SHP77 (cell line): ENCODE measurements at places on chromosomes 16 and 17.
A peak's percentile ranks its signal among the peaks of the same experiment; 100 is the strongest.

DNA sequence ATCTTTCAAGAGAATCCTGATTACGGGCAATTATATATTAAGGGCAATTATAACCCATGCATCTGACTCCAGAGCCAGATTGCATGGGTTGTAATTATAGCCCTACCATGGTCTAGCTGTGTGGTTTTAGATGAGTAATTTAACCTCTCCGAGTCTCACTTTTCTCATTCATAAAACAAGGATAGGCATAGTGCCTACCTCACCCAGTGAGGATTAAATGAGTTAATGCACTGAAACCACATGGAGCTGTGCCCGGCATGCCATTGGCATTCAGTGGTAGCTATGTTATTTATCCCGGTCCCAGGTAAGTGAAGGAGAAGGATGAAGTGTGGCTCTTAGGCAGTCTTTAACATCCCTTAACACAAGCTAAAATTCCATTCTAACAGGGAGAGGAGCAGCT lies 6.3 kb downstream of the SNX20 start:
- no peak for DNase-seq

DNA sequence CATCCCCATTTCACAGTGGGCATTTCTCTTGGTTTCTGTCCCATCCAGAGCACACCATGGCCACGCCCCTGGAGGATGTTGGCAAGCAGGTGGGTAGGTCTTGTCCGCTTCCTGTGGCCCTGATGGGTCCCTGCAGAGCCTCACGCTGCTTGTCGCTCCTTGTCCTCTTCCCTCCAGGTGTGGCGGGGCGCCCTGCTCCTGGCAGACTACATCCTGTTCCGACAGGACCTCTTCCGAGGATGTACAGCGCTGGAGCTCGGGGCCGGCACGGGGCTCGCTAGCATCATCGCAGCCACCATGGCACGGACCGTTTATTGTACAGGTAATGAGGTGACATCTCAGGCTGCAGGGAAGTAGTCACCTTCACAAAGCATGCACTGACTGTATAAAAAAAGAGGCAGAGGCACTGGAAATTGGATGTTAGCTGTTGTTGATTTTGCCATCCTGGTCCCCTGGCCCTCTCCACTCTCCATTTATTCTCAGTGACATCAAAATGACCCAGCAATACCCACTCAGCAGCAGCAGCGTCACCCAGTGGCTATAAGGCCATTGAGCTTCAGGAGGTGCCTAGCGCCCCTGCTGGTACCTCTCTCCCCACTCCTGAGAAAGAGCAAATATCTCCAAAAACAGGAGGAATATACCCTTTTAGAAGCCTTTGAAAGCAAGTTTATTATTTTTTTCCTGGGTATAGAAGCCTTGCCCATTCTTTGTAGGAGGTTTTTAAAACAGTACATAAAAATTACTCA lies 13.7 kb downstream of the METTL22 start:
- DNase-seq: peak; percentile 41

GRCh38 chr17:45841186-45841585 lies 3.5 kb upstream of the SPPL2C start:
- DNase-seq: no peak

DNA sequence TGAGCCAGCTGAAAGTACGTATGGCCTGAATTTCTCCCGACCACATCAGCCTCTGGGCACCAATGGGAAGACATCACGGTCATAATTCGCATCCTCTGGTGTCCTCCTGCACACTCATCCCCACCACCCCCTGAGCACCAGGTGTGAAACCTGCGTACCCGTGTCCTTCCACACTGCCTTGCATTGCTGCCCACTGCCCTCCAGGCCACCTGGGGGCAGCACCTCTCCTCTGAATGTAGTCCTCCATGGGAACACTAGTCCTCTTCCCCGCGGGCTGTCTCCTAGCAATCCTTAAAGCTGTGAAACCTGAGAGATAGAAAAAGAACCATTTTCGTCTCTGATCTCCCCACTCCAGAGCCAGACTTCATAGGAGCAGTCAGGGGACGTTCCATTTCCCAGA lies 125.5 kb downstream of the ZNF18 start:
- DNase-seq: no peak

DNA sequence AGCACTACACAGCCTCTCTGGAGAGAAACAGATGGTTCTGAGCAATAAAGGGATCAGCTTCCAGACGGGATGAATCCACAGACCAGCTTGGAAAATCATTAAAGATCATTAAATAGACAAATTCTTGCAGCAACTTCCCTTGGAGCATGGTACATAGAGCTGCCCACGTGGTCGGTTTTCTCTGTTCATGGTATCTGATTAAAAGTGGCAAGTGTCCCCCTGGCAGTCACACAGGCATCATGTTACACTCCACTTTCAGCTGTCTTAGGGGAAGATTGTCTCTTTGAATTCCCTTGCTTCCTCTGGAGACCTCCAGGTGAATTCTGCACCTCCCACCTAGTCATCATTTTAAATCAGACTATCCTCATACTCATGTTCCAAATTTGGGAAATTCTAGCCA lies 92.2 kb upstream of the CACNG3 start:
- no peak for DNase-seq

- DNase-seq: no peak
Observed at GRCh38 chr17:65418622-65419021, 142.8 kb downstream of the AXIN2 start.

DNA sequence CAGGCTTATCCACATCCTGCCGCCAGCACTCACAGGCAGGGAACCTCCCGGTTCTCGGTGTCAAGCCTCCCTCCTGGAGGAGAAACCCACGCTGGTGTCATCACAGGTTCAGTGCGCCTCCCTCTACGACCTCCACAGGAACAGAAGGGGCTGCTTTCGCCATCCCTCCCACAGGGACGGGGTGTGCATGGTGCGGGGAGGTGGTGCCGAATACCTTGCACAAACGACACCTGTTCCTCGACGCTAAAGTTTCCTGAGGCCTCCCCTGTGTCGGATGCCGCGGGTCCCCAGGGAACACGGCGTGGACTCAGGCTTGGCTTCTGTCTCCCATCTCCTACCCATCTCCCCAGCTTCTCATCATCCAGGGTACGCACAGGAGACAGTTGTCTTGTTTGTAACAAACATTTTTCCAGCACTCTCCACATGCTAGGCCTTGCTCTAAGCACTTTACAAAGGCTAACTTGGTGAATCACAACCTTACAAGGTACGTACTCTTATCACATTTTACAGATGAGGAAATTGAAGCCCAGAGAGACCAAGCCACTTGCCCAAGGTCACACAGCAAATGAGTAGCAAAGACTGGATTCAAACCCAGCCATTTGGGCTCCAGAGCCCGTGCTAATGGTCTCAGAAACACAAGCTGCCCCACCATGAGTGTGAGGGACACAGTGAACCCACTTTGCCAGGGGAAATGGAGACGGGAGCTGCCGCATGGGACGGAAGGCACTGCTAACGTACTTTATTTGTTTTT lies 271.6 kb downstream of the C16orf95 start:
- DNase-seq: no peak

DNA sequence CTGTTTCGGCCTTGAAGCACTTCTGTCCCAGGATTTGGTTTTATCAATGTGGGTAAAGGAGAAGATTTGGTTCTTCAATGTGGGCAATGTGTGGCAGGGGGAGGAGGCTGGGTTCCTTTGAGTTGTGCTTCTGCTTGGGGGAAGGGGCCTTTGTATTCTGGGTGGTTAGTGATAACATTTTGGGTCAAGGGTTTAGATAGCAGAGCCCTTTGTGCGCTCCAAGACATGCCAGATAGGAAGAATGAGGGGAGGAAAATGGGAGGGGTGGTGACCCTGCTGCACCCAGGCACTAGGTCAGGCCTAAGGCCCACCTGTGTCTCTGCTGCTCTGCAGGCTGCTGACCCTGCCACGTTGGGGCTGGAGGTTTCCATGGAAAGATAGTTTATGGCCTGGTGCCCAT lies 40.0 kb upstream of the CDC42EP4 start:
- DNase-seq: no peak

DNA sequence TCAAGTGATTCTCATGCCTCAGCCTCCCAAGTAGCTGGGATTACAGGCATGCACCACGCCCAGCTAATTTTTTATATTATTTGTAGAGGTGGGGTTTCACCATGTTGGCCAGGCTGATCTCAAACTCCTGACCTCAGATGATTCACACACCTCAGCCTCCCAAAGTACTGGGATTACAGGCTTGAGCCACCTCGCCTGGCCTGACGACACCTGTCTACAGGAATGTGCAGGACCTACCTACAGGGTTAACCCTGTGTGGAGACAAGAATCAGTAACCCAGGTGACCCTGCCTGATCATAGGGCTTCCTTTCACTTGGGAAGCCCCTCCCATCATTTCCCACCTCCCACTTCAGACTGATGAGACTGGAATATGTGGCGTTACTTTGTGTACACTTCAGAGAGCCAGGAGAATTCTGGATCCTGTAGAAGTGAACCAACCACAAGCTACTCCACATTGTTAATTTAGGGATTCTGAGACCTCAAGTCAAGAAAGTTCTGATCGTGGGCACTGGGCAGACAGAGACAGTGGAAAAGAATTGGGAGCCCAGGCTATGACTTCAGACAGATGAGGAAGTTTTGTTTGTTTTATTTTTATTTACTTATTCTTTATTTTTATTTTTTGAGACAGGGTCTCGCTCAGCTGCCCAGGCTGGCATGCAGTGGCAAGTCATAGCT lies 5.7 kb upstream of the MILR1 start:
- DNase-seq: no peak

DNA sequence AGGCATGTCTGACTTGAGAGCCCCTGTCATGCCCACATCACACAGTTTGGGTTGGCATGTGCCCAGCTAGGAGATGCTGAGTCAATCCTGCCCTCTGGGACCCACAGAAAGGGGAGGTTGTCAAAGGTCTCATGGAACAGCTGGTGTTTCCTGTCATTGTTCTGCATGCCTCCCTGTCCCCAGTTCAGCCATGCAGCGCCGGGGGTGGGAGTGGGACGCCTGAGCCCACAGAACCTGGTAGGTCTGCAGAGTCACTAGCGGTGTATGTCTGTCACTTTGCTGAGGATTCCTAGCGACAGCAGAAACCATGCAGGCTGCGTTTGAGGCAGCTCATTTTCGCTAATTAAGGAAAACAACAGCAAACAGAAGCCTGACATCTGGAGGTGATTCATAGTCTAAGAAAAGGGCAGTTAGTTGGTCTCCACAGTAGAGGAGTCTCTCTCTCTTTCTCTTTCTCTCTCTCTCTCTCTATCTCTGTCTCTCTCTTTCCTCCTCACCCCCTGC lies 19.6 kb upstream of the CCL1 start:
- no peak for DNase-seq

DNA sequence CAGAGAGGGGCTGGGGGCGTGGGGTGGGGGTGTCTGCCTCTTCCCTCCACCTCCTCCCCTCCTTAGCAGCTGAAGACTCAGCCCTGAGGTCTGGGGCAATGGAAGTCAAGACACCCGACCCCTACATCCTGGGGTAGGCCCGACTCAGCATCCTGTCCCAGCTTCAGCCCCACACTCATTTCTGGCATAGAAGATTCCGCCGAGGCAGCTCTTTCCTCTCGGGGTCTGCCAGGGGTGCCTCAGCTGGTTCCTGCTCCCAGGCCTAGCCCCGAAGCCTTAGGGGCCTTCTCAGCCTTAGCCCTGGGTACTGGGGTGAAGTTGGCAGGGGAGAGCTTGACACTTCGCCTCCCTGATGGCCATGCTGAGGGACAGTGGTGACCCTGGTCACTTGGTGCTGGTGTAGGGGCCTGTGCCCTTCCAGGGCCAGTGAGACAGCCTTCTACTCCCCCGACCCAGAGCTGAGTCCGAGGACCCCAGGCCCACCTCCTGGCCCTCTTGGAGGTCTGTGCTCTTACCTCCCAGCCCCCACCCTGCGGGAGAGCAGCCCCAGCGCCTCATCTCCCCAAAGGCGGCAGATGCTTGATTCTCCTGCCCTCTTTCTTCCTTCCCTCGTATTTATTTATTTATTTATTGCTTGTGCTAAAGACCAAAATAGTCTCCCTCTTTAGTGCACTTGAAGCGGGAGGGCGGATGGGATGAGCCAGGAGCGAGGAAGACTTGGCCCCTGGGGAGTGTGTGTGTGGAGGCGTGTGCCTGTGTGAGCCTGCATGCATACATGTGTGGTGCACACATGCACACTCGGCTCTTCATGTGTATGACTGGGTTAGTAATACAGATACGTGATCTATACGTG lies 42.5 kb downstream of the KCNJ12 start:
- DNase-seq: no peak

GRCh38 chr16:79188115-79188738 lies 412.3 kb downstream of the MAF start:
- DNase-seq: no peak

DNA sequence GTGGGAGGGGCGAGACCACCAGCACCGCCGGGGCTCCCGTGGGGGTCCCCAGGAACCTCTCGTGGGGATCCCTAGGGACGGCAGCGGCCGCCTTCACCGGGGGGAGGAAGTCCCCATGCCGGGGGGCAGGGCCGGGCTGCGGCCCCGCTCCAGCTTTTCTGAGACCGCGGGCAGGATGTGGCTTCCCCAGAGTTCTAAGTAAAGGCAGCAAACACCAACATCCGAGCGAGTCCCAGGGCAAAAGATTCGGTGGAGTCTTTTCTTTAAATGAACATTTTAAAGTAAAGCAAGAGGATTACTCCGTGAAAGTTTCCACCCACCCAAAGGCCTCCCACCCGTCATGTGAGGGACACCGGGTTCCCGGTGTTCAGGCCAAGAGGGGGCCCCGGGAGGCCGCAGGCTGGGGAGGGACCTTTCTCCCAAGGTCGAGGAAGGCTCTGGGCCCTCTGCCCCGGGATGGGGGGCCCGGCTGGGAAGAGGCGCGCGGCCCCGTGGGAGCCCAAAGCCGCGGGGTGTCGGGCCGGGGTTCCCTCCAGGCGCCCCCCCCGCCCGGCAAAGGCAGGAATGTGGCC lies 137.2 kb upstream of the RPH3AL start:
- DNase-seq: no peak

- DNase-seq: no peak
Observed at GRCh38 chr16:4290236-4290830, 17.5 kb upstream of the TFAP4 start.

- DNase-seq: no peak
Observed at GRCh38 chr17:76889323-76889722, 21.1 kb downstream of the MGAT5B start.

DNA sequence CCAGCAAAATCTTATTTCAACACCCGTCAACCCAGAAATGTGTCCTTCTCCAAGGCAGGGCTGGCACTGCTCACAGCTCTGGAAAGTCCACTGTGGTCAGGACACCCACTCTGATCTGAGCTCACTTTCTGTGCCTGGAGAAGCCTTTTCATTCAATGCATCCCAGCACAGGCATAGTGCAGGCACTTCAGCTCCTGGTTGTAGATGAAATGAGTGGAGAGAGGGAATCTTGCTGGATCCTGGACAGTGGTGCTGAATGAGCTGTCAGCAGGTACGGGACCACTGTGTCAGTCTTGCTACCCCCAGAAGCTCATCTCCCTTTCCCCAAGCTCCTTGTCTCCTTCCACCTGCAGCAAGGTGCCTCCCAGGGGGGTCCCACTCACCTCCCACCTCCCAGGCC lies 86.1 kb upstream of the SALL1 start:
- DNase-seq: no peak

- DNase-seq: no peak
Observed at GRCh38 chr16:75028544-75029135, 29.8 kb downstream of the ZNRF1 start.

DNA sequence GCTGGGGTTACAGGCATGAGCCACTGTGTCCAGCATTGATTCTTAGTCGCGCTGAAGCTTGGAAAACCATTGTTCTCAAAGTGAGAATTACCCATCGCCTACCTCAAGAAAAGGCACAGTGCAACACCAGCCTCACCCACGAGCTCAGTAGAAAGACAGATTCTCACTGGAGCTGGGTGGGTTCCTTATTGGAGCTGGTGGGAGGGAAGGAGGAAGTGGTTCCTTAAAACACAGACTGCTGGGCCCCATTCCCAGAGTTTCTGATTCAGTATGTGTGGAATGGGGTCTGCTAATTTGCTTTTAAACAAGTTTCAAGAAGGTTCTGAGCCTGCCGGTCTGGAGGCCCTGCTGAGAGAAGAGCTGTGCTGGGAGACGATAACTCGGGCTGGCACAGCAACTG lies 264.7 kb downstream of the ENGASE start:
- DNase-seq: no peak
